ENCODE measurements at places on chromosomes 16 and 17.

DNA sequence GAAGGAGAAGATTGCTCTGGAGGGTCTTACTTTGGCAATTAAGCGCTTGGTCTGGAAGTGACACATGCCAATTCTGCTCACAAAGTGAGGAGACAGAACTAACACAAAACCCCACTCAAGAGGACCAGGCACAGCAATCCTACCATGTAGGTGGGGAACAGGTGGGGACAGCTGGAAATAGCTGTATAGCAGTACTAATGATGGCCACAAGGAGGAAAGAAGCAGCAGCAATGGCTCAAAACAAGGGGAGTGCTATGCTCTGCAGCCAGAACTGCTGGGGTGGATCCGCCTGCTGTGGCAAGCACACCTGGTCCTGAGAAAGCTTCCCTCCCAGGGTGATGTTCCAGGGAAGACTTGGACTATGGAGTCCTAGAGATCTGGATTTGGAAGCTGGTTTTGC is 17.0 kb upstream of the TMEM132E start:
- no peak for DNase-seq

- DNase-seq = no peak
Observed at GRCh38 chr16:66585481-66586239, 6.4 kb downstream of the CMTM2 start.

DNA sequence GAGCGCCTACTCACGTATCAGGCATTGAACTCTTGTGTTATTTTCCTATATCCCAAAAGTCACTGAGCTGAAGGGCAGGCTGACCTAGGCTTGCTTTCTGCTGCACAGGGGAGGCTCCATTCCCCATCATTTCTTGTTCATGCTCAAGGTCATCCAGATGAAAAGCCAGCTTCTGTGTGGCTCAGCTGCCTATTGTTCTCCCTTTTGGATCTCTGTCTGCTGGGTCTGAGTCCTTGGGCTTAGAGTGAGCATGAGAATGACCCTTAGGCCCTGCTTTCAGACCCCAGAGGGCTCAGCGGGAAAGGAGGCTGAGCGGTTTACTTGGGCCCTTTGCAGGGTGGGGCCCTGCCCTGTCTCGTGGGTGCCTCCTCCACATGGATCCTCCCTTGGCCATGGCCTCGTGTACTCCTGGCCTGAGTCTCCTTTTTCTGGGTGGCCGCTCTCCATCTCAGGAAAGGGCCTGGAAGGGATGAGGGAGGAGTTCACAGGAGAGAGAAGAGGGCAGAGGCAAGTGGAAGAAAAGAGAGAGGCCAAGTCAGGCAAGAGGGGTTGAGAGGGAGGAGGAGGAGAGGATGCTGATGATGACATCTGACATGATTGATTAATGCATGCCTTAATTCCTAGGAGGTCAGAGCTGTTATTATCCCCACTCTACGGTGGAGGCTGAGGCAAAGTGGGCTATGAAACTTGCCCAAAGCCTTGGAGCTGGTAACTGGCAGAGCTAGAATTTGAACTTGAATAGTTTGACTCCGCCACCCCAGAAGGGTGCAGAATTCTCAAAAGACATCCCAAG is 19.8 kb upstream of the MAP3K14 start:
- DNase-seq = no peak

- no peak for DNase-seq
Observed at GRCh38 chr17:7955414-7956227, 23.6 kb downstream of the CNTROB start.

- no peak for DNase-seq
Observed at GRCh38 chr16:81939164-81940056, 71.9 kb downstream of the SDR42E1 start.
